ENCODE measurements at places on chromosomes 5 and 9.

GRCh38 chr9:91589101-91589553 is 165.5 kb upstream of the NFIL3 start:
- DNase-seq, result no peak

DNA sequence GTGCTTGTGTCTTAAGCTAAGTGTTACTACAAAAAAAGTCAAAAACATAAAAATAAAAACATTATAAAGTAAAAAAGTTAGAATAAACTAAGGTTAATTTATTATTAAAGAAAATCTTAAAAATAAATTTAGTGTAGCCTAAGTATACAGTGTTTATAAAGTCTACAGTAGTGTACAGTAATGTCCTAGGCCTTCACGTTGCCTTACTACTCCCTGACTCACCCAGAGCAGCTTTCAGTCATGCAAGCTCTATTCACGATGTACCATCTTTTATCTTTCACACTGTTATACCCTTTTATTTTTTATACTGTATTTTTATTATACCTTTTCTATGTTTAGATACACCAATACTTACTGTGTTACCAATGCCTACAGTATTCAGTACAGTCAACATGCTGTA is 288.1 kb downstream of the HCN1 start:
- no peak for DNase-seq

DNA sequence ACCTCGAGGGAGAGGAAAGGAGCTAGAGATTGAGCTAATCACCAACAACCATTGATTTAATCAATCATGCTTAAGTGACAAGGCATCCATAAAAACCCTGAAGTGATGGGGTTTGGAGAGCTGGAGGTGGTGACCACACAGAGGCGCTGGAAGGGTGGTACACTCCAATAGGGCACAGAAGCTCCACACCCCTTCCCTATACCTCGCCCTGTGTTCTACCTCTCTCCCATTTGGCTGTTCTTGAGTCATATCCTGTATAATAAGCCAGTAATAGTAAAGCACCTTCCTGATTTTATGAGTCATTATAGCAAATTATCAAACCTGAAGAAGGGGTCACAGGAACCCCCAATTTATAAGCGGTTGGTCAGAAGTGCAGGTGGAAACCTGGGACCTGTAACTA is 18.3 kb downstream of the ACTL7B start:
- no peak for DNase-seq

GRCh38 chr5:38806775-38807258 is 39.0 kb upstream of the OSMR start:
- no peak for DNase-seq

DNA sequence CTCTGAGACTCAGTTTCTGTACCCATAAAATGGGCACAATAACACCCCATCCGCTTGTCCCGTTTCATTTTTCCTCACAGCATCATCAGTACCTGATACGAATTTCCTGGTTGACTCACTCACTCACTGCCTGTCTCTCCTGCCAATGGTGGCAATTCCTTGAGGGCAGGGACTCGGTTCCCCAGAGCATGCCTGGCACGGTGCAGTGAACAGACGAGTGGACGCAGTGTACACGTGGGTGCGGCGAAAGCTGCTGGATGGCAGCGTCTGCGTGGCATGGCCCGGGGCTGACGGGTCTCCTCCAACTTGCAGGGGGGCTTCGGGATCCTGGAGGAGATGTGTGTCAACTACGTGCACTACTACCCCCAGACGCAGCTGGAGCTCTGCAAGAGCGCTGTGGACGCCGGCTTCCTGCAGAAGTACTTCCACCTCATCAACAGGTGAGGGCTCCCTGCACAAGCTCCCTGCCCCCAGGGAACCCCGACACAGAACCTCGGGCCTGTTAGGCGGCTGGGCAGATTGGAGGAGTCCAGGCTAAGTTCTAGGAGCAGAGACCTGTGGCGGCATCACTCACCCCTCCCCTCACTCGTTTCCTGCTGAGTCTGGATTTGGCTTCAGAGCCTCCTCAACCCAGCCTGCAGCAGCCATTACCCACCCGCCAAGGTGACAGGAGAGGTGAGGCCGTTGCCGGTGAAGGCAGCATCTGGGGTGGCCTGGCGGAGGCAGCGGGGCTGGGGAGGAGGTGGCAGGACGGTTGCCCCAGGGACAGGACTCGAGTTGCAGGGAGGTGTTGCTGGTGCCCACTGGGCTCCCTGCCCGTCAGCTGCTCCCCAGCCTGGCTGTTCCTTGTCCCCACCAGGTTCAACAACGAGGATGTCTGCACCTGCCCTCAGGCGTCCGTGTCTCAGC is 20.3 kb downstream of the DBH start:
- no peak for DNase-seq

DNA sequence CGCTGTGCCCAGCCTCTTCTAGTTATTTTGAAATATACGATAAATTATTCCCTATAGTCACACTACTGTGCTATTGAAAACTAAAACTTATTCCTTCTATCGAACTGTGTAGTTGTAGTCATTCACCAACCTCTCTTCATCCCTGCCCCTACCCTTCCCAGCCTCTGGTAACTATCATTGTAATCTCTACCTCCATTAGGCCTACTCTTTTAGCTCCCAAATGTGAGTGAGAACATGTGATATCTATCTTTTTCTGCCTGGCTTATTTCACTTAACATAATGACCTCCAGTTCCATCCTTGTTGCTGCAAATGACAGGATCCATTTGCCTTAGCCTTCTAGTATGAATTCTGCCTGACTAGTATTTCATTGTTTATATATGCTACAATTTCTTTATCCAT is 127.4 kb downstream of the PSAT1 start:
- no peak for DNase-seq

- DNase-seq, result no peak
Observed at GRCh38 chr9:74006935-74007334, 490.2 kb upstream of the RORB start.

DNA sequence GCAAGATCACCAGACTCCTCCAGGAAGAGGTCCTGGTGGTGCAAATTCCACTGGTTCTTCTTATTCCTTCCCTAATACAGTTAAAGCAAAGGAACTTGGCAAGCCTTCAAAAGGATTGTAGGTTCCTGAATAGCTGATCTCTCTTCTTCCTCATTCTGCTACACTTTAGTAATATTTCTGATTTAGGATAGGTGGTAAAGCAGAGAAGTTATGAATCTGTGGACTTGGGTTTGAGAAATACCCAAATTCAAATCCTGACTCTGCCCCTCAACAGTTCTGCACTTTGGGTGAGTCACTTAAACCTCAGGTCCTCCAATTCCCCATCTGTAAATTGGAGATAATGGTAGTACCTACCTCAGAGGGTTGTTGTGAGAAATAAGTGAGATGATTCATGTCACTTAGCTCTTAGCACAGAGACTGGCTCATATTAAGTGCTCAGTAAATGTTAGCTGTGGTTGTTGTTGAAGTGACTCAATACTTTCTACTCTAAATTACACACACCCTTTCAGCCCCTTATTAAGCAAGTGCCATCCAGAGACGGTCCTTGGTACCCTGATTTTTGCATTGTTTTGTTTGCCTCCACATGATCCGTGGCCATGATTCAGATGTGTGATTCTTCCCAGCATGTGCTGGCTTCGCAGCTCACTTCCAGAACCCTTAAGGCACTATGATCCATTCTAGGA is 5.2 kb downstream of the SH3RF2 start:
- DNase-seq, result no peak

DNA sequence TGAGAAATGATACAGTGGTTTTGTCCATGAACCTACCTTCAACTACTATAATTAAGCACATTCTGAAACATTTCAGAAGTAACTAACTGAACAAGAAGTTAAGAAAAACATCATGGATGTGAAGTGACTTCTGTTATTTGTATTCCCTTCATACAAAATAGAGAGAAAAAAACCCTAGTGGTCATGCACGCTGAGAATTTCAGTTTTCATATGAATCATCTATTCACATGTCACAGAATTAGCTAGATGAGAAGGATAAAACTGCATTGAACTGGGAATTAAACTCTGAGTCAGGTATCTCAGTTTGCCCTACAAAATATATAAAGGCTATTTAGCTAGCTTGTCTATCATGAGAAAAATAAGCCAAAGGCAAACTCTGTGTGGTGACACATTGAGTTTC is 451.8 kb upstream of the FTMT start:
- DNase-seq, result no peak

DNA sequence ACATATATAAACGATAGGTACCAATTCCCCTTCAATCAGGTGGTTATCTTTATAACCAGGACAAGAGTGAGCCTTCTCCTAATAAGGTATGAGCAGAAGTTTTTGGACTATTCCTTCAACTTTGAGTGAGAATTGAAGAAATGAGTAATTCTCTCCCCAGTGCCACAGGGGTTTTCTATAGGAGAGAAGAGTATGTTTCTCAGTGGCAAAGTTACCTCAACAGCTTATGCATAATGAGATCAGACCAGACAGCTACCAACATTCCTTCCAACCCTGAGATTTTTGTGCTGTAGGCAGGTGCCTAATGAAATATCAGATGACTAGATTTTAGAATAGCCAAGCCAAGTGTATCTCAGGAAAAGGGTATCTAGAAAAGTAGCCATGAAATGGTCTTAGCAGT is 40.9 kb downstream of the ABLIM3 start:
- no peak for DNase-seq

DNA sequence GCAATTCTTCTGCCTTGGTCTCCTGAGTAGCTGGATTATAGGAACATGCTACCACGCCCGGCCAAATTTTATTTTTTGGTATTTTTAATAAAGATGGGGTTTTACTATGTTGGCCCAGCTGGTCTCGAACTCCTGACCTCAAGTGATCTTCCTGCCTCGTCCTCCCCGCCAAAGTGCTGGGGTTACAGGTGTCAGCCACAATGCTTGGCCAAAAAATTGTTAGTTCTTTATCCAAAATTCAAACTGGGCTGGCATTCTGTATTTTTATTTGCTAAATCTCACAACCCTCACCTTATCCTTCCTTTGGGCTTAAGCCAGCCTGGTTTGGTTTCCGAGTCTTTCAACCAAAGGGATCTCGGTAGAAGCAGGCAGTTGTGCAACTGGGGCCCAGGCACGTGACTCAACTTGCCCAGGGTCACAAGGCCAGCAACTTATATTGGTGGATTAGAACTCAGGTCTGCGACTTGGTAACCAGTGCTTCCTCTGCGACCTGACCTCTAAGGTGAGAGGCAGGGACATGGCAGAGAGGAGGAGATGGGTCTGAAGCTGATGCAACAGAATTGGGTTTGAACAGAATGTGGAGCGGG is 26.5 kb upstream of the BOD1 start:
- no peak for DNase-seq

GRCh38 chr5:148125641-148126040 is 42.7 kb upstream of the SPINK14 start:
- DNase-seq, result no peak

DNA sequence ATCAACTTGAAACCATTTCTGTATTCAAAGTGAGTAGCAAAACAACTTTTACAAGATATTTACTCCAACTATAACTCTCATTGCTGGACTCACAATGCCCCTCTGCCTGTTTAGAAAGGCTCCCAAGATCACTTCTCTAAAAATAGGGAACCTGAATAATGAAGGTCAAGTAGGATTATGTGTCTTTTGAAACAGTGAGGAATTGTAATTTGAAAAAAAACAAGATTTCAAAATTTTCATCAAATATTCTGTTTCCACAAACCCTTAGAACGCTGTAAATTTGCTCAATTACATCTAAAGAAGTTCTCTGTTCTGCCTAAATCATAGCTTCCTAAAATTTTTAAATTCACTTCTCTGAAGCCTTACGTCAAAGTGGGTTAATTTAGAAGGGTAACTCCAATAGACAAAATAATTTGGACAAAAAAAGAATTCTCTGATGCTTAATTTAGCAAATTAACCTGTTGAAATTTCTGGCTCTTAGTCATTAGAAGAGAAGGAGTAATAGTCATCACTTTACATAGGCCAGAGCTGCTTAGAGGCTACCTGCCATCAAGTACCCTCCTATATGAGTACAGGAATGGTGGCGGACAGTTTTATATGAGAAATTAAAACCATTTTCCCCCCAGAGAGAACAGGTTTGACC is 4.0 kb downstream of the ELL2 start:
- DNase-seq, result no peak

- no peak for DNase-seq
Observed at GRCh38 chr5:76852772-76853171, 3.0 kb downstream of the S100Z start.

GRCh38 chr5:68557162-68557936 is 341.8 kb downstream of the PIK3R1 start:
- no peak for DNase-seq

GRCh38 chr5:181164076-181164952 is 16.9 kb downstream of the OR2V2 start:
- DNase-seq, result no peak

DNA sequence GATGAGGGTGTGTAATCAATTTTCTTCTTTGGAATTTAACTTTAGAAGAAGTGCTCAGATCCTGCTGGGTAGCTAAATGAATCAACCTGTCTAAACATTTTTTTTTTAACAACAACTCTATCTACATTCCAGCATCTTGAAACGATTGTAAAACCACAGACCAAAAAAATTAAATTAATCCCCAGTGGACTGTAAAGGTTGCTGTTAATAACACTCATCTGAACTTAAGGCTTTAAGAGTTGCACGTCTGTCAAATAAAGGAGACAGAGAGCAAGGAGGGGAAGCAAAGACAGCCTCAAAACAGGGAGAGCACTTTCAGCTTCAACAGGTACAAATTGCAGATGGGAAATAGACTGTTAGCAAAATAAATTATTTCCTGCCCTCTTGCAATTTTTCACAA is 548.5 kb downstream of the DTWD2 start:
- DNase-seq, result no peak

- no peak for DNase-seq
Observed at GRCh38 chr5:149441986-149442385, 62.9 kb upstream of the IL17B start.

DNA sequence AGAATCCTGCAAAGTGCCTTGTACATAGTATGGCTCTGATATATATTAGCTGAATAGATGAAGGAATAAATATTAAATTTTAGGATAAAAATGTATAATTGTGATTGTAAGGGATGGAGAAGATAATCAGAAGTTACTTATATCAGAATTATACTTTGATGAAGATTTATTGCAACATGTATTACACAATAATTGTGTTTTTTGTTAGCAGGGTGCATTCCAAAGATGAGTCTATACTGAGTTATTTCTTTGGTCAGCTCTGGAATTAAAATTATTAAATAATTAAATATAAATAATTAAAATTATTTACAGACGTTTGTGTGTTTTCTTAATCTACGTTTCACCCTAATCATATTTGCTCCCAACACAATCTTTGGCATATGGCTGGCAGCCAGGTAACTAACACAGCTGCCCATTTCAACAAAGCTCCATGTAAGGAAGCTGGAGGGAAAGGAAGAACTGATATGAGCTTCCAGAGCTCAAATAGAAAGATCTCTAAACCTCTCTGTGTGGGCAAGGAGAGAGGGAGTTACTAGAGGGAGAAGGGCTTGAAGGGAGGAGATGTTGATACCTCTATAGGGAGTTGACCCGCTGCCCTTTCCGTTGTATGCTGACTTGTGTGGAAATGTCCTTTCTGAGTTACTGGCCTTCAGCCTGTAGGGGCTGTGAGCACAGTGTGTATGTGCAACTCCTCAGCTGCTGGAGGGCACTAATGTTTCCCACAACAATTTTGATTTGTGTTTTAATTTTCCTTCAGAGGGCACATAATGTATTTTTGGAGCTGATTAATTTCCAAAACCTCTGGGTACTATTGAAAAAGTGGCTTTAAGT is 403.4 kb downstream of the MAN2A1 start:
- DNase-seq, result no peak

- DNase-seq, result peak; percentile 2
Observed at GRCh38 chr9:114836769-114837168, 30.9 kb upstream of the TNFSF15 start.

GRCh38 chr9:93122721-93123221 is 11.3 kb downstream of the NINJ1 start:
- DNase-seq, result no peak

- no peak for DNase-seq
Observed at GRCh38 chr9:87069690-87070089, 122.4 kb upstream of the GAS1 start.
